ENCODE measurements at places on chromosomes 16 and 17. TPM values are rescaled to one million over a fixed set of nuclear protein-coding genes. Genes with fewer than 3 reads are reported as not detected.

Gene SLC12A3
- not detected for total RNA-seq

Gene TMEM11
- 28.5 TPM for total RNA-seq

Gene ZFPM1
- 8.0 TPM for total RNA-seq

Gene LPO
- total RNA-seq: not detected

Gene TPSD1
- total RNA-seq: 2.8 TPM

Gene DPEP3
- not detected for total RNA-seq

Gene STX1B
- total RNA-seq: 0.75 TPM

Gene ZACN
- total RNA-seq: 0.22 TPM
